ENCODE measurements at places on chromosomes 11 and 22.

- no peak for DNase-seq
Observed at GRCh38 chr11:87840786-87841185, 334.5 kb downstream of the RAB38 start.

- no peak for DNase-seq
Observed at GRCh38 chr11:12706545-12707499, 32.6 kb downstream of the TEAD1 start.

DNA sequence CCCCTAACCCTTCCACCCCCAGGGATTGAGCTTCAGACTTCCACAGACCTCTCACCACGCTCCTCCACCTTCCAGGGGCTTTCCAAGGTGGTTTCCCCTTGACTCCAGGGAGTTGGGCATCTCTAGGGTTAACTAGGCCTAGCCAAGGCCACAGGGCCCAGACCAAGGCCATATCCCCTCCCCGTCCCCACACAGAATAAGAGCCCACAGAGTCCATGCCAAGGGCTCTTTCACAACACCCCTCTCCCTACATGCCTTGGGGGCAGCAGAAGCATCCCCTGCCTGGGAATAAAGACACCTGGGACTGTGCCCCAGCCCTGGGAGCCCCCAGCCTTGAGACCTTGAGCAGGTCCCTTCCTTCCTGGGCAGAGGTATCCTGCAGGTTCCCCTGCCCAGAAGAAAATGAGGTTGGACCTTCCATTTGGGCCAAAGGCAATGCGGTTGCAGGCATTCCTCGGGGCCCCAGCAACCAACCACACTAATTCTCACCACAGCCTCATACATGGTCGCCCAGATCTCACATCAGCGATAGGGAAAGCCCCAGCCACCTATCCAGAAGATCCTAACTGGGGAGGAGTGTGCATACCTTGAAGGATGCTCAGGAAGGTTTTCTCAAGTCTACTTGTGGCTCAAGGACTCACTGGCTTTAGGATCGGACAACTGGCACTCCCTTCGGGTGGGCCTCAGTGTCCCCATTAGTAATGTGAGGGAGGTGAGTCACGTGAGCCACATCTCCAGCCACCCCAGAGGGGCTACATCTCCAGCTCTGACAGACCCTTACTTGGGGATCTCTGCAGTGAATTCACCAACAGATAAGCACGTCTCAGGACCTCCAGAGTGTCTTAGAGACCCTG, 1.7 kb downstream of the GDPD5 start:
- DNase-seq = no peak

GRCh38 chr22:19174106-19175025, 4.2 kb downstream of the SLC25A1 start:
- no peak for DNase-seq

- DNase-seq = no peak
Observed at GRCh38 chr11:72423840-72424239, 10.5 kb downstream of the CLPB start.

GRCh38 chr11:118524356-118524755, 2.9 kb upstream of the TTC36 start:
- no peak for DNase-seq

DNA sequence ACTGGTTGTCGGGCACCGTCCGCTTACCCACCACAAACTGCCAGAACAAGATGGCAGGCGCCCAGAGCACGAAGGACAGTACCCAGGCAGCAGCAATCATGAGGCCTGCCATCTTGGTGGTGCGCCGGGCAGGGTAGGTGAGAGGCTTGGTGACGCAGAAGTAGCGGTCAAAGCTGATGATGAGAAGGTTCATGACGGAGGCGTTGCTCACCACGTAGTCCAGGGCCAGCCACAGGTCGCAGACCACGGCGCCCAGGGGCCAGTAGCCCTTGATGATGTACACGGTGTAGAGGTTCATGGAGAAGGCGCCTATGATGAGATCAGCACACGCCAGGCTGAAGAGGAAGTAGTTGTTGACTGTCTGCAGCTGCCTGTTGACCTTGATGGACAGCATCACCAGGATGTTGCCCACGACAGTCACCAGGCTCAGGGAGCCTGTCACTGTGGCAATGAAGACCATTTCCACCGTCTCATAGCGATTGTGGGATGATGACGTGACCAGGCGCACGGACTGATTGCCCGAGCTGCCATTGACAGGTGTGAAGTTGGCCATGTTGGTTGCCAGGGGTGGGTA, 4.6 kb downstream of the MDK start:
- DNase-seq = no peak

- no peak for DNase-seq
Observed at GRCh38 chr11:86956905-86957195, 1.7 kb upstream of the FZD4 start.

GRCh38 chr11:27255447-27255828, 107.6 kb downstream of the CCDC34 start:
- DNase-seq = no peak

- DNase-seq = no peak
Observed at GRCh38 chr11:95517453-95517852, 272.1 kb downstream of the FAM76B start.

GRCh38 chr11:131857246-131857645, 486.8 kb downstream of the NTM start:
- DNase-seq = no peak

GRCh38 chr11:64360448-64360921, 1.5 kb downstream of the RPS6KA4 start:
- DNase-seq = peak; percentile 17

DNA sequence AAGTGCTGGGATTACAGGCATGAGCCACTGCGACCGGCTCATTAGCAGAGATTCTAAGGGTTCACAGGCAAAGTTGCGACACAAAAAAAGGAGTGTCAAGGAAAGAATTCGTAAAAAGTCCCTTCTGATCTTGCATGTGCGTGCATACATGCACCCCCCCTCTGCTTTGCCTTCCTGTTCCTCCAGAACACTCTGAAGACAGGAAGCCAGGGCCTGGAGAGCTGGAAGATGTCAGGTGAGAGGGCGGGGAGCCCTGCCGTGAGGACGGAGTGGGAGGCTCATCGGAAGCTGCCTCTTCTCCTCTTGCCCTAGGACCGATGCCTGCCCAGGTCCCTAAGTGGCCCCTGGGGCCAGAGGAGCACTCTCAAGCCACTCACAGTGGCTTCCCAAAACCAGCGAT, 89.1 kb downstream of the LARGE1 start:
- DNase-seq = no peak

DNA sequence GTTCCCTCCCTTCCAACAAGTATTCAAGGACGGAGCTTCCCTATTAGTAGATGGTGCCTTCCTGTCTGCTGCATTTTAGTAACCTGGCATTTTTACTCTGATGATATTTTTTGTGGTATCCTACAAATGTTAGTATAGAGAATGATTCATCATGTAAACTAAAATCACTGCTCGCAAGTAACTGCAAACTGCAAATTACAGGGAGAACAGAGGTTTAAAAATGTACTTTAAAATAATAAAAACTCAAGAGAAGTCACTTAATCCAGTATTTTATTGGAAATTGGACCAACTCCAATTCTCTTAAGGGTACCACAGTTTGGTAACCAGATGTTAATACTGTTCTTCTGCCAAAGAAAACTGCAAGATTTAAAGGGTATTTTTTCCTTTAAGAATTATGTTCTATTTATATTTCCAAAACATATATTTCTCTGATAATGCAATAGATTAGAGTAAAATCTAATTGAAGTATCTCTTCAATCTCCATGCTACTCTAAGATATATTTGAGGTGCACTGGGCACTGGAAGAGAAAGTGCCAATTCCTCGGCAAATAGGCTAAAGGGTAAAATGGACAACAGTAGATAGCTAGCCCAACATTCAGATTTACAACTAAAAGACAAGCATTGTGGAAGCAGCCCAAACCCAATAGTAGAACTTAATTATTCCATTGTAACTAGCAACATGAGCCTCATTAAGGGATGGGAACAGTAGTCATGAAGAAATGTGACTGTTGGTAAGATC, 298.0 kb downstream of the TTC28 start:
- DNase-seq = no peak

GRCh38 chr11:64048042-64048854, 12.5 kb downstream of the FLRT1 start:
- DNase-seq = peak; percentile 99

DNA sequence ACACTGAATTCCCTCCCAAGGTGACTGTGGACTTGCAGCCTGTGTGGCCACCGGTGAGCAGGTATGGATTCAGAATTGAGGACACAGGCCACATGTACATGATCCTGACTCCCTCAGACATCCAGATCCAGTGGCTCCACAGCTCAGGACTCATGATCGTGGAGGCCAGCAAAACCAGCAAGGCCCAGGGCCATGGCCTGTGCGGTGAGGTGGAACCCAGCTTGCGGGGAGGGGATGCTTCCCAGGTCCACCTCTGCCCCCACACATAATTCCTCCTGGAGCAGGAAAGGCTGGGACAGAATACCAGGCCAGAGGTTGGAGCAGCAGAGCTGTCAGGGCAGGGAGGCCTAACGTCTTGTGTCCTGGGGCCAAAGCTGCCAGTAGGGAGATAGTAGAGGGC, 82.1 kb downstream of the OTOG start:
- DNase-seq = no peak

GRCh38 chr11:31301549-31302510, 67.7 kb downstream of the DCDC1 start:
- DNase-seq = no peak

DNA sequence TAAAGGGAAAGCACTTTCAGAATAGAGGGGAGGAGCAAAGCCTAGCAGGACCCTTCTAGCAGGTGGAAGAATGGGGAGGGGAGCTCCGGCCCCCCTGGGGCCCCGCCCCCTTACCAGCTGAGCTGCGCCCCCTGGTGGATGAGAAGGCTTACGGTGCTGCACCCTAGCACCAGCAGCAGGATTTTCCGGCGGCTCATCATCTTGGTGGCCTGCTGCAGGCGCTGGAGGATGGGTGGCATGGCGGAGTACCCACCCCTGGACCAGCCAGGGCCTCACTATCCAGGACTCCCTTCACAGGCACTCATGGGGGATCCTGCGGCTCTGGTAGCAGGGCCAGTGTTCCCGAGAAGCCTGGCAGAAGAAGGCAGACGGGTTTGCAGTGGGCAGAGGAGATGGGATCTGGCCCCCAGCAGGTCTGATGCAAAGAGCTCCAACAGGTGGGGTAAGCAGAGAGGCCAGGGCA, 3.8 kb downstream of the GAL3ST3 start:
- peak; percentile 71 for DNase-seq

- DNase-seq = peak; percentile 58
Observed at GRCh38 chr11:69444381-69445130, 36.9 kb upstream of the LINC01488 start.

GRCh38 chr11:131978351-131978750, 607.9 kb downstream of the NTM start:
- DNase-seq = no peak

GRCh38 chr22:19378344-19378674, 53.2 kb downstream of the HIRA start:
- DNase-seq = no peak

DNA sequence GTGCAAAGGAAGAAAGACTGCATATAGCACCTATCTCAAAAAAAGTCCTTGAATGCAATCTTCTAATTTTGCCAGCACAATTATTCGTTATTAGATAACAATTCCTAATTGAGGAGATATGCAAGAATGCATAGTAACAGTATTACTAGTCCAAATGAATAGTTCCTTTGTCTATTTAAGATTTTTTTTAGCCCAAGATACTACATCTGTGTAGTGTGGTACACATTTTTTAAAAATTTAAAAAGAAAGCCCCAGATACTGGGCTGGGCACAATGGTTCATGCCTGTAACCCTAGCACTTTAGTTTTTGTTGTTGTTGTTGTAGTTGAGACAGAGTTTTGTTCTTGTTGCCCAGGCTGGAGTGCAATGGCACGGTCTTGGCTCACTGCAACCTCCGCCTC, 43.7 kb downstream of the RAB6A start:
- peak; percentile 41 for DNase-seq

GRCh38 chr22:19143967-19144400, 467 bp downstream of the ESS2 start:
- DNase-seq = no peak

GRCh38 chr22:29830585-29830984, 7.5 kb downstream of the ASCC2 start:
- no peak for DNase-seq

GRCh38 chr11:46271875-46272815, 5.3 kb upstream of the CREB3L1 start:
- DNase-seq = no peak

DNA sequence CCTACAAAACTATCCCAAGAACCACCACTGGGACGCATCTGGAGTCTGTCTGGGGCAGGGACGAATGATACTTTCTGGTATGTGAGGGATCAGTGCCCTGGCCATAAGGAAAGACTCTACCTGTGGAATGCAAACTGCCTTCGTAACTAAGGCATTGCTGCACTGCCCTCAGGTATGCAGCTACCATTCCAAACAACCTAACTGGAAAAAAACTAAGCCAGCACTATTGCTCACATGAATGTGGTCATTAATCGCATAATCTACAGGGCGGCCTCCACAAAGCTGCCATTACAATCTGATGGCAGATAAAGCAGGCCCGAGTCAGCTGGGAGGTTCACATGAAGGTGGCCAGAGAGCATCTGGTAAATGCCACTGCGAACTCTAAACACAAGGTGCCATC, 3.9 kb downstream of the PACSIN2 start:
- DNase-seq = no peak

DNA sequence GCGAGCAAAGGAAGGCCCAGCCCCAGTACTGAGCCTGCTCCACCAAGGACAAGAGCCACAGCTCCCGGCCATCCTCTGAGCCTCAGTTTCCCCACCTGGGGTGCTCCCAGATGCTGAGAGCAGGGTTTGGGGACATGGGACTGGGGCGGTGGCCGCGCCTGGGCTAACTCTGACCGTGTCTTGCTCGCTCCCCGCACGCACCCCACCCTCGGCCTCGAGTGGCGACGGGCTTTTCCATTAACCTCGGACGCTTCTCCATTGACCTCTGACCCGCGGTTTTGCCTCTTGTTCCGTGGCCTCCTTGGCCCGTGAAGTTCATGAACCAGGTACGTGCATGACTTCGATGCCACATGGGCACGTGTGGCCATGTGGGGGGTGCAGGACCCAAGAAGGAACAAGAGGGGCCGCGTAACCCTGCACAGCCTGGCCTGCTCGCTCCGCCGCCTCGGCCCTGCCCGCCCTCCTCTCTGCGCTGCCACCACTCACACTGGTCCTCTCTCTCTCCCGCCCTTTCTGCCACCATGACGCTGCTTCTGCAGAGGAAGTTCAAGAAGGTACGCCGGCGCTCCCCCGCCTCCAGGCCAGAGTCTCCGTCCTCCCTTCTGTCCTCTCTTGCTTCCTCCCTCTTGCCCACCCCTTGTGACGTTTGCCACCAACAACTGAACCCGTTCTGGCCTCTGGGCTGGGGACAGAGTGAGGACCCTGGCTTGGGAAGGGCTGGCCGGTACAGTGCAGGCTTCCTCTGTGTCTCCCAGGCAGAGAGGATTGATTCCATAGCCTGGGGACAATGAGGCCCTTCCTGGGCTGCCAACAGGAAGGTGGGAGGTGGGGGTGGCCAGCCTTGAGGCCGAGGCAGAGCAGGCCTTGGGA, 6.9 kb downstream of the TNNT3 start:
- DNase-seq = no peak

DNA sequence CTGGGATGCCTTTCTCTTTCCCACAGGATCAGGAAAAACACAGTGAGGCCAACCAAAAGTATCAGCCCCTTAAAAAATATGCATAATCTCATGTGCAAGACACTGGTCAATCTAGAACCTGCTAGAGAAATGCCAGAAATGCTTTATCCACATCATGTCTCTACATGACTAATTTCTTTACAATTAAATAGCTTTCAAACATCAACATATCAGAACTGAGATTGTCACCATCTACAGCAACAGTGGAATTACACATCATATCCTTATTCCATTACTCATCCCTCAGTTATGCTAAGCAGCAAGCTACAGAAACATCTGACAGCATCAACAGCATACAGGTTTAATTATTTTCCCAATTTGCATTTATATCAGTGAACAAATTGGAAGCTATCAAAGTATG, 78.8 kb downstream of the DDIAS start:
- DNase-seq = no peak

Measured in pons (tissue), 1 donor.